NCI-H2029 (cell line): ENCODE measurements at places on chromosomes 2 and 18.
A peak's percentile ranks its signal among the peaks of the same experiment; 100 is the strongest.

GRCh38 chr18:9578306-9578705 lies 36.1 kb downstream of the PPP4R1 start:
- no peak for DNase-seq

GRCh38 chr2:12428324-12428723 lies 288.4 kb upstream of the TRIB2 start:
- DNase-seq = no peak

DNA sequence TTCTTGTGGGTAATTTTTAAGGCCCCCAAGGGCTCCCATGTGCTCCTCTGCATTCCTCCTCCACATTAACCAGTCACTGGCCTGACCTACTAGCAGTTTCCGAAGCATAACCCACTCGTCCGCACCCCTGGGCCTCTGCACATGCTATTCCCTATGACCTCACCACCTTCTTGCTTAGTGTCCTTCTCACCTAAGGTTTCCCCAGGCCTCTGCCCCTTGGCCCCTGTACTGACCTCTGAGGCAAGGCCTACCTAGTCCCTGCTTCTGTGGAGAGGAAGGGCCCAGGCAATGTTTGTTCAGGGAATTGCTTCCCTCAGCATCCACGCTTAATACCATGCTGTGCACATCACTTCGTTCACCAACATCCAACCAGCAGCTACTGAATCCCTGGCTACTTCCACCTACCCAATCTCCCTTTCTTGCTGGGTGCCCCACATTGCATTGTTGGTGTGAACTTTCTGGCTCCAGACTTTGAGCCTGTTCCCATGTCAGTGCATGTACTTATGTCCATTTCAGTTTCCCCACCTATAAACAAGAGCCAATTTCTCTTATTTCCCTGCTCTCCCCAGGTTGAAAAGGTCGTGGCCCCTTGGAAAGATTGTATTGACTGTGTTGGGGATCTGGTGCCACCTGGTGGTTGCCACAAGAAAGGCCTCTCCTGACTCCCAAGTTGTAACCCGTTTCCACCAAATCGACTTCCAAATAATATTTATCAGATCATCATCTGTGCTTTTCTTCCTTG lies 19.2 kb upstream of the TMEM177 start:
- peak; percentile 19 for DNase-seq

GRCh38 chr2:187233811-187234210 lies 214.2 kb downstream of the CALCRL start:
- DNase-seq = no peak

DNA sequence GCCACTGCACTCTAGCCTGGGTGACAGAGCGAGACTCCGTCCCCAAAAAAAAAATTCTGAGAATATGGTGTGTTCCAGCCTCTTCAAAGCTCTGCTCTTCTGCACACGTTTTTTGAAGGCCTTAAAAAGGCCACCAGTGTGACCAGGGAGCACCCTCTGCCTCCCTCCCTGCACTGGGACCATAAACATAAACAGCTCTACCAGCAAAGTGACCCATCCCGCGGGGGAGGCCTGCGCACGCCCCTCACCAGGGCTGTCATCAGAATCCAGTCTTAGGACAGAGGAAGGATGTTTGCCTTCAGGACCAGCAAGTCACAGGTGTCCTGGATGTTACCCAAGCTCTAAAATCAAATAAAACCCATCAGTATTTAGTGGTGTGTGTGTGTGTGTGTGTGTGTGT lies 23.2 kb upstream of the B3GNT7 start:
- no peak for DNase-seq

DNA sequence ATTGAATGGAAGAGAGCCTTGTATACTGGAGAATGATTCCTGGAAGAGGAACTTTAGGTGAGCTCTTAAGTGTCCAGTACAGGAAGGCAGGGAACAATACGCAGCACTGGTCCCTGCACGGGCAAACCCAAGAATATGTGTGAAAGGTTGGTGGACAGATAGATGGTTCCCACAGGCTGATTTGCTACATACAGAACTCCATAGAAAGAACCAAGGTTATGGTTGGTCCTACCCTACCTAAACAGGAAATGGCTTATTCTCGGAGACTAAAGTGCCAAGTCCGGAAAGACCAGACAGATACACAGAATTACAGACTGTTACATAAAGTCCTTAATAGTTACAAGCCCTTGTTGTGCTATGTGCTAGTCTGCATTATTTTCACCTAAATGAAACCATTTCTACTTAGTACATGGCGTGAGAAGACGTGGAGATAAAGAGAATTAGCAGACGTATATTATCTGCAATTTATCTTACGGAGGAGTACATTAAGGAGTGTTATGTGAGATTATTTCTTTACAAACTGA lies 1.2 kb downstream of the REV1 start:
- DNase-seq = peak; percentile 37

DNA sequence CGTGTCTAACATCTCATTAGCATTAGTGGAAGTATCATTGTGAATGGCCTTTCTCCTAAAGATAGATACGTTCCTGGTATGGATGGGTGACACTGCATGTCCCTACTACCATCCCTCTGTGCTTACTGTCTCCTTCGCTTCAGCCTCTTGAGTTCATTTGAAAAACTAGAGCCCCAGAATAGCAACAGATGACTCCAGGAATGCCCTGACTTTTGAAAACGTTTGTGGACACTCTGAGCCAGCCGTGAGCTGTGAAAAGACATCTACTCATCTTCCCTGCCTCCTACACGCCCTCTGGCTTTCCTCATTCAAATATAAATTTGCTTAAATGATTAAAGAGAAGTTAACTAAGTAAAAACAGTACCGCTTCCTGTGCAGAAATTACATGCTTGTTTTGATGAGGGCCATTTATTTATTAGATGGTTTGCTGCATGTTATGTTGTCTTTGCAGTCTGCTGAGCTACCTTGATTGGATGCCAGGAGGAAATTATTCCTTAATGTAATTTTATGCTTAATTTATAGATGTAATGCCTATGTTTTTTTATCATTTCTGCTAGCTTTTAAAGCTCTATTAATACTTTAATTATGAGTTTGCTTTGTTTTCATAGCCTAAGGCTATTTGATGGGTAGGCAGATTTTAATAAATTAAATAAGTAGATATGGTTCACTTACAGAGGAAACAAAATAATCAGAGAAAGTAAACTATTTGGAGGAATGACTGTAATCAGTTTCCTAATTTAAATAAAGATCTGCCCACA lies 32.1 kb upstream of the MYO3B start:
- no peak for DNase-seq

DNA sequence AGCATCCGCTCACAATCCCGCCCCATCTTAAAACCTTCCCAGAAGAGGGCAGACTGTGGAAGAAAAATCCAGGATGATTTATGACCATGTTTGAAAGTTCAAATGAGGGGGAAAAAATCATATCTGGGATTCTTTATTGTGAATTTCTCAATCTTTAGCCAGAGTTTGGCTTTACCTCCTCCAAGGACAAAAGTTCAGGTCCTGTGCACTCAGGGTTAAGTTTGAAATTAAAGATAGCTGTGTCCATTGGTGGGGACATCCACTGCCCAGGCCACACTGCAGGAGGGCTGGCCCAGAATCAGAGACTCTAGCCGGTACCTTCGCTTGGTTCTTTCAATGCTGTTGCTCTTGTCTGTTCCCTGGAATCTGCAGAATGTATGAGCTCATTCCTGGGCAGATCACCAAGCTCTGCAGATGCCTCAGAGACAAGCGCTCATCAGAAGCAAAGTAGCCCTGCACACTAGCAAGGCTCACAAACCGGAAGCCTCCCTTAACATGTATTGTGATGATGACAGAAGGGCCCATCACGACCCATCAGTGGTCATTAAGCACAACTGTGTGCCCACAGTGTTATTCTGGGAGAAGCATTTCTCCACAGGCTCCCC lies 375.3 kb upstream of the KLHL29 start:
- DNase-seq = peak; percentile 59

- DNase-seq = no peak
Measured at GRCh38 chr2:88692187-88692586, 714 bp downstream of the RPIA start.

DNA sequence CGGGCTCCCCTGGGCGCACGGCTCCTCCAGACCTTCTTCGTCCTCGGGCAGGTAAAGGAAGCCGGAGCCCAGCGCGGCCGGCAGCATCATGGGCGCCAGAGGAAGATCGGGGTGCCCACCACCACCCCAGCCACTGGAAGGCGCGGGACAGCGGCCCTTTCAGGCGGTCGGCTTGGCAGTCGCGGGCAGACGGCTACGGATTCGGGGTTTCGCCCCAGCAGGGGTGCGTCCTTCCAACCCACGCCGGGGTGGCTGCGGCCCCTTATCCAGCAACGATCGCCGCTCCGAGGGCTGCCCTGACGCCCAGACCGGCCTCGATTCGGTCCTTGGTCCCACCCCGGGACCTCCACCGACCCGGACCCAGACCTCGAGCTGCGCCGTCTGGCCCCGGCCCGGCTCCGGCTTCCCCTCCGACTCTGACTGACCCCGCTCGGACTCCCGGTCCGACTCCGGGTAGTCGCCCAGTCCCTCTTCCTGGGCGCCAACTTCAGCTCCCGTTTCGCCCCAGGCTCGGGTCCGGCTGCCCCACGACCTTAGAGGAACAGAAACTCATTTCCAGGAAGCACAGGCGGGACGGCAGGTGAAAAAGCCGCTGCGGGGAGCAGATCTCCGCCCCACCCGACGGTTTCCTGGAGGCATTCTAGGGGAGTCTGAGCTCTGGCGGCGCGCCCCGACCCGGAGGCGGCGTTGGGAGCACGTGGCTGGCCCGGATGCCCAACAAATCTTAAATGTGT lies 30.2 kb upstream of the SSB start:
- no peak for DNase-seq

- DNase-seq = no peak
Measured at GRCh38 chr2:30106543-30106942, 40.3 kb upstream of the YPEL5 start.

DNA sequence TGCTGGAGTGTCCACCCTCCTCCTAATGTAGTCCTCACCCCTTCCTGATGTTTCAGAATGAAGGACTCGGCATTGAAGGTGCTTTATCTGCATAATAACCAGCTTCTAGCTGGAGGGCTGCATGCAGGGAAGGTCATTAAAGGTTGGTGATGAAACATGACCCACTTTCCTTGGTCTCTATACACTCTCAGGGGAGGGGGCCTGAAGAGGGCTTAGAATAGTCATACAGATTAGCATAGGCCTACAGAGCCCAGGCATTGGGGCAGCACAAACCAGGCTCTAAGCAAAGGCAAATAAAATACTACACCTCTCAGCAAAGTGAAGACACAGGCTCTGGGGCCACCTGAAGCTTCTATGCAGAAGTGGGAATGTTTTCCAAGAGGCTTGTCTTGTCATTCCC lies 1.8 kb downstream of the IL36RN start:
- no peak for DNase-seq

GRCh38 chr2:39490586-39490985 lies 53.5 kb upstream of the MAP4K3 start:
- DNase-seq = no peak

DNA sequence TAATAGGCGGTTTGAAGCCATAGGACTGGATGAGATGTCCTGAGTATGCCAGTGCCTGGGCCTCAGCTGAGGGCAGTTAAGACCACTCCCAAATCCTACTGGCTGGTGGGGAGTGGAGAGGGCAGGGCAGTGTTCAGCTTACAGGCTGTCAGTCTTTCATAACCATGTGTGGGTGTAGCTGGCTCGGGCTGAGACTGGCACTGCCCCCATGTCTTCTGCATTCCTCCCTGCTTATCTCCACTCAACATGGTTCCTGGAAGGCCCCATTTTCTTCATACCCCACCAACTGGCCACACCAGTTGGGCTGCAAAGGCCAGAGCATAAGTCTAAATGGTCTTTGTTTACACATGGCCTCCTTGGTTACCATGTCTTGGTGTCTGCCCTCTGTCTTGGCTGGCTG lies 17.2 kb upstream of the IL37 start:
- DNase-seq = no peak

GRCh38 chr2:225534697-225535096 lies 135.2 kb downstream of the NYAP2 start:
- no peak for DNase-seq

DNA sequence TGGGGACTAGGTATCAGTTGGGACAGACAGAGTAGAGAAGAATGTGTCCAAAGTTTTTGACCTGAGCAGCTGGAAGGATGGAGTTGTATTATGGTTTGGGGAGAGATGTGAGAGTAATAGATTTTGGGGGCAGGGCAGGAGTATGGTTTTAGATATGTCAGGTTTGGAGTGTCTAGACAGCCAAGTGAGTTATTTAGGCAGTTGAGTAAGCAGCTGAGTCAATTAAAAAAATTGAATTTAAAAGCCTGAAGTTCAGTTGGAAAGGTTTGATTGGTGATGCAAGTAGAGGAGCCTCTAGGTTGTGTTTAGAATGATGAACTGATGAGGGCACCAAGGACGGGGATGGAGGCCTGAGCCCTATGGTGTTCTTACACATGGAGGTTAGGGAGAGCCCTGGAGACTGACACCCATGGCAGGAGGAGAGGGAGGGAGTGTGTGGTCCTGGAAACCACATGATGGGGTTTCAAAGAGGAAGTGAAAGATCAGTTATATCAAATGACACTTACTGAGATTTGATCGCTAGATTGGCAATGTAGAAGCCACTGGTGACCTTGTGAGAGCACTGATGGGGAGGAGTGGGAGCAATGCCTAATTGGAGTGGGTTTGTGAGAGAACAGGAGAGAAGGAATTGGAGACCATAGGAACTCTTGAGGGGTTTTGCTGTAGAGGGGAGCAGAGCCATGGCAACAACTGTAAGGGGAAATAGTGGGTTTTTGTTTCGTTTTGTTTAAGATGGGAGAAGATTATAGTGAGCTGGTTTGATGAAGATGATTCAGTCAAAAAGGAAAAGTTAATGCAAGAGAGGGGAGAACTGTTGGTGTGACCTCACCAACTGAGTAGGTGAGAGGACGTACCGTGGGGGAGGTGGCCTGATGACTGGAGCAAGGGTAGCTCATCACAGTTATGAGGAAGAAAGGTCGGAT lies 10.3 kb downstream of the ITGA6 start:
- no peak for DNase-seq

DNA sequence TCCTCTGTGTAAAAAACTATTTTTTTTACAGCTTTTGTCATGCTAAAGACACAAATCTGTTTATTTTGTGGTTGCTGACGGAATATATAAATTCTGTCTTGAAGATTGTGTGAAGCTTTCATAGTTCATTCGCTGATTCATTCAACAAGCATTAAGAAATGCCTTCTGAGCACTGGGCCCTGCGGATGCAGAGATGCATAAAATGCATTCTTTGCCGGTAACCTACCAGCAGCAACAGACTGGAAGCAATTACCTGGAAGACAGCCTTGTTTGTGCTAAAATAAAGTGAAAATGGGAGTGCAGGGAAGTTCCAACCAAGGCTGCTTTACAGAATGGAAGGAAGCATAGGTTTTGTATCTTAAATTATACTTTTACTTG lies 119.7 kb downstream of the PMAIP1 start:
- DNase-seq = no peak

- DNase-seq = no peak
Measured at GRCh38 chr18:53458944-53459580, 765.4 kb downstream of the MBD2 start.

- DNase-seq = no peak
Measured at GRCh38 chr2:2845806-2846315, 514.8 kb upstream of the MYT1L start.

DNA sequence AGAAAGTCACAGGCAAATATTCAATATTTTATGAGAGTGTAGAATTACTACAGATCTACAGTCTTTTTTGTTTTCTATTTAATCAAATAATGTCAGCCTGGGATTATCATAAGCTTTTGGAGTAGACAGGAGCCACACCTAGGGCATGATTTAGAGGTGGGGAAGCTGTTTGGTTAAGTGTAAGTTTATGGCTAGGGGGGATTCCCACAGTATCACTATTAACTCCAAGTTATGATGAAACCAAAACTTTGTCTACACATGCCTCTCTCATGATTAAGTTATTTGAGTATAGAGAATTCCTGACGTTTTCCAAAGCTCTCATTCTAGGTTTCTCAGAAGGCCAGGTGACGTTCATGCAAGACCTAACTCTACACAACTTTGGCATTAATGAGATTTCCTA lies 2.1 kb downstream of the SERPINB10 start:
- DNase-seq = no peak
